ENCODE measurements at places on chromosomes 2 and 18. TPM values are rescaled to one million over a fixed set of nuclear protein-coding genes. Genes with fewer than 3 reads are reported as not detected.

DNA sequence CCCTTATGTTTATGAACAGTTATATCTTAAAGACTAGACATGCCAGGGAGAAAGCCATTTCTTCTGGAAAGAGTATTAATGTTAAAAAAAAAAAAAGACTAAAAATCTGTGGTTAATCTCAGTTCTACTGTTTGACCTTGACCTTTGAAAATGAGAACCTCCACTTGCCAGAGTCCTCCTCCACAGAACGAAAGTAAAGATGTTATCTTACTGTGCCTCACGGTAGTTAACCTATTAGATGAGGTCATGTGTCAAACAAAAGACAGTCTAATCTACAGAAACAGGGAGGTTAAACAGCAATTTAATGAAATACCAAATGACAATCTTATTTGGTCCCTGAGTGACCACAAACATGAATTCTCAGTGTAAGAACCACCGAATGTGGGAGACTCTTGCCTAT, 51.2 kb downstream of the SLC14A2 start:
- H3K36me3 ChIP-seq: no peaks in the 10 kb centered on the region
- peaks cover 64% of the 10 kb centered on the region for H3K4me1 ChIP-seq
- H3K4me3 ChIP-seq: peak overlapping the region; percentile 40
- no peak for DNase-seq

DNA sequence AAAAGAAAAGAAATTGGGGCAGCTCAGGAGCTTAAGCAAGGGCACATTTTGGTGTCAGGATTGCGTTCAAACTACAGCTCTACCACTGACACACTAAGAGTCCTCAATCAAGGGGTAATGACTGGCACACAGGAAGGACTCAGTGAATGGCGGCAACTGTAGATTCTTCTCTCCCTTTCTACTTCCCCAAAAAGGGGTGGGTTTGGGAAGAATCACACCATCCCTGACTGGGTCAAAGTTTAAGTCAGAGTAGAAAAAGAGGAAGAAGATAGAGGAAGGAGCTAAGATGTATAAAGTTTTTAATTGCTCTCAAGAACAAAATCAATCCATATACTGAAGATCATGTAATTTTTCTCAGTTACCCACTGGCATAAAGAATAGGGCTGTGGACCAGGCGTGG, 2.6 kb downstream of the NLRC4 start:
- H3K4me3 ChIP-seq: no peak overlapping the region
- no peak overlapping the region for H3K27ac ChIP-seq
- H3K36me3 ChIP-seq: no peaks in the 10 kb centered on the region
- DNase-seq: no peak
- peaks cover 6% of the 10 kb centered on the region for H3K4me1 ChIP-seq

Gene C2orf15
- 0.16 TPM for total RNA-seq

DNA sequence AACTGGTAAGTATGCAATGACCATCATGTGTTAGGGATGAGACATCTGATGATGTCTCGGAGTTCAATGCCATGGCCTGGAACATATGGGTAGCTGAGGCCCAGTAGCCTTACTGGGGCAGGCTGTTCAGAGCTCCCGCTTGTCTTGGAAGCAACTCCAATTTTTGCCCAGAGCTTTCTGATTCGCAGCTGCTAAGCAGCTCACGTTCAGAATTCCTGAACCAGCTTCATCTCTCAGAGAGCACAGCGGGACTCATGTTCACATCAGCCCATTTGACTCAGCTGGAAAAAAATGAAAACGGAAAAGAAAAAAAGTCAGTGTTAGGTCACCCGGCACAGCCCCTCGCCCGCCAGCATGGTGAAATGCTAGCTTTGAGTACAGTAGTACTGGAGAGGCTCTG, 16.8 kb upstream of the LRATD1 start:
- H3K36me3 ChIP-seq: no peaks in the 10 kb centered on the region
- H3K4me3 ChIP-seq: no peak overlapping the region
- H3K27ac ChIP-seq: no peak overlapping the region

DNA sequence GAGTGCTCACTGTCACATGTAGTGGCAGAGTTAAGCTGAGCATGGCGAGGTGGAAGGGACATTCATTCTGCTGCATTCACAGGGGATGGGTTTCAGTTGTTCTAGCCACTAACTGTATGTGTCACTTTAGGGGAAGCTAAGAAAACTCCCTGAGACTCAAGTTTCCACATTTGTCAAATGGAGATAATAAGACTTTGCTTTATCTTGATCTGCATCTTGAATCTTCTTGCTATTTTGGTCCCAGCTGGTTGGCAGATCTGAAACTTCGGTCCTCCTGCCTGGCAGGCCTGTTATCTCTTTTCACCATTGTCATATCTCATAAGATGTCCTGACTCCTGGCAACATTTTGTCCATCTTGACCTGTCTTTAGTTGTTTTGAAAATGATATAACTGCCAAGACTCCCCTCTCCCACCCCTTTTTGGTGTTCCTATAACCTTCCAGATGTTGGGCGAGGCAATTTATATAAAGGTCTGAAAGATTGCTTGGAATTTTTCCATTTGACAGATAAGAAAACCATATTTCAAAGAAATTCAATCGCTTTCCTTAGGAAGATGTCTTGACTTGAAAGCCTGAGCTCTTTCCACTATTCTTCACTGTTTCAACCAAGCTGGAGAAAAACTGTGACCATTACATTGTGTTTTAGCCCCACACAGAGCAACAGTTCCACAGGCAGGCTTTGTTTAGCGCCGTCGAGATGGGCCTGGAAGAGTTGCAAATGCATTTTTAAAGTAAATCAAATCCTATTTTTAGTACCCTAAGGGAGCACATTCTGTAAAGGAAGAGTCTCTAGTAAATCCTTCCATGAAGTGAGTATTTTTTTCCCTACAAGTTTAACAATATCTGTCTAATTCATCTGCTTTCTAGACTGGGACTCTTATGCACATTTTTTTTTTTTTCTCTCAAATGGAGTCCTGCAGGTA, 33.4 kb downstream of the MYCN start:
- no peak for DNase-seq
- H3K4me1 ChIP-seq: peaks cover 16% of the 10 kb centered on the region
- no peaks in the 10 kb centered on the region for H3K27me3 ChIP-seq
- H3K4me3 ChIP-seq: no peak overlapping the region
- no peaks in the 10 kb centered on the region for H3K36me3 ChIP-seq
- no peak overlapping the region for H3K27ac ChIP-seq

GRCh38 chr2:172168917-172169346, 66.2 kb upstream of the DLX2 start:
- no peak overlapping the region for H3K27ac ChIP-seq
- no peak overlapping the region for H3K4me3 ChIP-seq
- H3K27me3 ChIP-seq: peaks cover 38% of the 10 kb centered on the region
- peaks cover 1% of the 10 kb centered on the region for H3K4me1 ChIP-seq
- DNase-seq: no peak
- no peaks in the 10 kb centered on the region for H3K36me3 ChIP-seq

GRCh38 chr18:24726727-24727492, 266.5 kb downstream of the HRH4 start:
- no peaks in the 10 kb centered on the region for H3K4me1 ChIP-seq
- no peak overlapping the region for H3K27ac ChIP-seq

- no peak overlapping the region for H3K4me3 ChIP-seq
- no peak for DNase-seq
- peaks cover 36% of the 10 kb centered on the region for H3K4me1 ChIP-seq
- peaks cover 59% of the 10 kb centered on the region for H3K36me3 ChIP-seq
- no peaks in the 10 kb centered on the region for H3K27me3 ChIP-seq
These were observed 13.5 kb downstream of the PPP1CB start for GRCh38 chr2:28764909-28765711.

DNA sequence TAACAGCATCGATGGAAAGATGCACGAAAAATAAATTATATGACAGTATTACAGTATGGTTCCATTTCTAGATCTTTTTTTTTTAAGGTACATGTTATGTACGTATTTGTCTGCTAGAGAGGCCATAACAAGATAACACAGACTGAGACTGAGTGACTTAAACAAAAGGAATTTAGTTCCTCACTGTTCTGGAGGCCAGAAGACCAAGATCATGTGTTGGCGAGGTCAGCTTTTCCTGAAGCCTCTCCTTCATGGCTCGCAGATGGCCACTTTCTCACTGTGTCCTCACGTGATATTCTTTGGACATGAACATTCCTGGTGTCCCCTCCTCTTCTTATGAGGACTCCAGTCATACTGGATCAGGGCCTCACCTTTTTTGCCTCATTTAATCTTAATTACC, 177.4 kb downstream of the CAPN13 start:
- no peaks in the 10 kb centered on the region for H3K36me3 ChIP-seq
- H3K27ac ChIP-seq: no peak overlapping the region
- DNase-seq: no peak
- no peaks in the 10 kb centered on the region for H3K27me3 ChIP-seq

DNA sequence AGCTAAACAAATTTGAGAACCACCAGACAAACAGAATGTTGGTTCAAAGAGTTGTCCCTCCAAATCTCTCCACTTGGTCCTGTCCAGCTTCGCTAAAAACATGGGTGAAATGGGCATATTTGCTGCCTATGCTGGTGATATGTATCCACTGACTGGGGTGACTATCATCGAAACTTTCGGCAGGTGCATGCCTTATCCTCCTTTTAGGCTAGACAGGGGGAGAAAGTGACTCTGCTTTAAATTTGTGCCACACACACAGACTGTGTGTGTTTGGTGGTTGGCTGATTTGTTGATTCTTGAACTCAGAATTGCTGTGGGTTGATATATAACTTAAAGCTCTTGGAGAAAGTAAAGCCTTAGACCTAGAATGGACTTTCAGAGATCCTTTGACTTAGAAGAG, 324.1 kb upstream of the NT5C1B start:
- no peak overlapping the region for H3K4me3 ChIP-seq
- no peak overlapping the region for H3K27ac ChIP-seq
- H3K36me3 ChIP-seq: no peaks in the 10 kb centered on the region
- H3K27me3 ChIP-seq: no peaks in the 10 kb centered on the region
- H3K4me1 ChIP-seq: no peaks in the 10 kb centered on the region

GRCh38 chr2:237440819-237441281, 26.9 kb upstream of the COL6A3 start:
- no peaks in the 10 kb centered on the region for H3K27me3 ChIP-seq
- H3K4me3 ChIP-seq: peak overlapping the region; percentile 22
- DNase-seq: peak; percentile 32
- peaks cover 6% of the 10 kb centered on the region for H3K36me3 ChIP-seq
- peak overlapping the region; percentile 90 for H3K27ac ChIP-seq
- H3K4me1 ChIP-seq: peaks cover 57% of the 10 kb centered on the region
